ENCODE measurements at places on chromosomes 4 and X.

- DNase-seq = no peak
These were observed 633.4 kb downstream of the CENPC start for GRCh38 chr4:66911880-66912279.

- DNase-seq = no peak
These were observed 12.0 kb downstream of the EREG start for GRCh38 chr4:74376888-74377483.

DNA sequence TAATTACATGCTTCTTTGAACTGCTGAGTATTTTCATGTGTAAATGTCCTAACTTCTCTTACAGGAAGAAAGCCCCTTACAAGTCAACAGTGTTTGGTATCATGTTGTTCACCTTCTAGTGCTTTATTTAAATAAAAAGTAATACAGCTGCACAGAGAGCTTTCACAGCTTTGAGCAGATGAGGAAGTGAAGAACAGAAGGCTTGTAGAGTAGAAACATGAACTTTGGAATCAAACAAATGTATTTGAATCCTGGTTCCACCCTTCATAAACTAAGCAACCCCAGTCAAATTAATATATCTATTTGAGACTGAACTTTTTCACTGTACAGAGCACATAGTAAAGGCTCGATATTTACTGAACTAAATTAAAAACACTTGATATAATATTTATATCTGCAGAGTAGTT lies 120.5 kb downstream of the CAMK2D start:
- no peak for DNase-seq

- no peak for DNase-seq
These were observed 109.3 kb downstream of the MGST2 start for GRCh38 chr4:139774759-139775487.

DNA sequence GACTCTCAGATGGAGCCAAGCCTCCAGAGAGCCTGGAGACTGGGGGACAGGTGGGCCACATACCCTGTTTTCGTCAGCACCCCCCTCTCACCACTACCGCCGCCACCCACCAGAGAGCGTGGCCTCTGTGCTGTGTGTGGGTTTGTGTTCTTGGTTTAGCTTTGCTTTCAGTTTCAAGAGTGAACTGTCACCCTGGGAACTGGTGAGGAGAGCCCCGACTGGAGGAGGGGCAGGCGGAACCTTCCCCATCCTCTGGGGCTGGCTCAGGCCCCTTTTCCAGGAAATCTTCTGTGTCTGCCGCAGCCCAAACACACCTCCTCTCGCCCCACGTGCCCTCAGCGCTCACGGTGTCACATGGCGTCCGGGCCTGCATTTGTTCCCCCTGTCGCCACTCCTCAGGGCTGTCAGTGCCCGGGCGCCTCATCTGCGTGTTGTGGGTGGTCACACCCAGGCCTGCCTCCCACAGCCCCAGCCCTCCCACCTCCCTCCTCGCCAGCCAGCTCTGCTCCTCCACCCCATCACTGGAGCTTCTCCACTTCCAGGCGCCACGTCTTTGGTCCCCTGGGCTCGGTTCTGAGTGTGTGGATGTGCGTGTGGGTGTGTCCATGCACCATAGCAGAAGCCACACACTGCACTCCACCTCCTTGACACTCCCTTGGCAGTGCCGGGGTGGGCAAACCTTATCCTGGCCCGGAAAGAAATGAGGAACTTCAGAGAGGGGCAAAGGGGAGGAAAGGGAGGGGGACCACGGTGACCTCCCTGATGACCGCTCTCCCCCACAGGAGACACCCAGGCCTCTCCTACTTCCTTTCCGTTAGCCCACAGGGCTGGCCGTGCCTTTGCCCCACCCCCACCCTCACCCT lies 27.8 kb downstream of the ELF4 start:
- peak; percentile 58 for DNase-seq

- no peak for DNase-seq
These were observed 438.3 kb downstream of the GPAT3 start for GRCh38 chr4:83974111-83974780.

DNA sequence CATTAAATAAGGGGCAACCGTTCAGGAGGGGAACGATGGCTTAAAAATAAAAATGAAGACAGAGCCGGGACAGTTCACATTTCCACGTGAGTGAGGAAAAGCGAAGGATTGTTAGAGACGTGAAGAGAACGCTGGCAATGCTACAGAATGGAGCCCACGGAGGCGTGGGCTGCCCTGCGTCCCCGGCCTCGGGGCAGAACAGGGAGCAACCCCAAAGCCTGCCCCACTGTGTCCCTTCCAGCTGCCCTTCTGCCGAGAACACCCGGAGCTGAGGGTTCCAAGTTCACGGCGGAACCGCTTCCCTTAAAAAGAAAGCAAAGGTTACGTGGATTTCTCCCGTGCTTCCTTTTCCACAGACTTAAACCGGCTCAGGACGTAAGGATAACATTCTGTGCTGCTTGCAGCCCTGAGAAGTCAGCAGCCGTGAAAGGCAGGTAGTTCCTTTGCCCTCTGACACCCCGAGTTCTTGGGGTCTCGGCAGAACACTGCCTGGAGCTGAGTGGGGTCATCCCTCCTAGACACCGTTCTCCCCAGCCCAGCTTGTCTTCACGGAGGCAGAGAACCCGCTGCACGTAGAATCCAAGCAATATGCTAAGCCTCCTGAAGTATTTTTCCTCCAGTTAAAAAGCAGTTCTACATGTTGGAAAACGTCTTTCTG lies 14.2 kb downstream of the DHRSX start:
- DNase-seq = no peak

Data from activated naive CD4-positive, alpha-beta T cell treated with anti-CD3 and anti-CD28 coated beads, Interleukin-2, amount 50 U/mL, for 72 hours (primary cell).